ENCODE measurements at places on chromosomes 4 and X. TPM values are rescaled to one million over a fixed set of nuclear protein-coding genes. Genes with fewer than 3 reads are reported as not detected.

The VEGFD gene
- total RNA-seq = not detected

The ACE2 gene
- total RNA-seq = not detected

The SHOX gene
- not detected for total RNA-seq

The EOLA1 gene
- total RNA-seq = 63.1 TPM

The MAOB gene
- not detected for total RNA-seq

The ERCC6L gene
- total RNA-seq = not detected

The SLC10A7 gene
- 8.7 TPM for total RNA-seq

The ZNF81 gene
- total RNA-seq = 5.7 TPM

The SHROOM2 gene
- total RNA-seq = not detected

The RTL3 gene
- not detected for total RNA-seq

The GPR119 gene
- total RNA-seq = not detected

The TGIF2LX gene
- total RNA-seq = not detected

The MEPE gene
- total RNA-seq = not detected

The STOX2 gene
- total RNA-seq = not detected

The FUNDC2 gene
- 37.2 TPM for total RNA-seq

The HSFX3 gene
- not detected for total RNA-seq

The SPANXA2 gene
- not detected for total RNA-seq

The STBD1 gene
- not detected for total RNA-seq
